Activated CD4-positive, CD25-positive, alpha-beta regulatory T cell (primary cell): ENCODE measurements at places on chromosomes 5 and 9.

GRCh38 chr5:54589786-54590185 is 72.2 kb downstream of the SNX18 start:
- DNase-seq: no peak

DNA sequence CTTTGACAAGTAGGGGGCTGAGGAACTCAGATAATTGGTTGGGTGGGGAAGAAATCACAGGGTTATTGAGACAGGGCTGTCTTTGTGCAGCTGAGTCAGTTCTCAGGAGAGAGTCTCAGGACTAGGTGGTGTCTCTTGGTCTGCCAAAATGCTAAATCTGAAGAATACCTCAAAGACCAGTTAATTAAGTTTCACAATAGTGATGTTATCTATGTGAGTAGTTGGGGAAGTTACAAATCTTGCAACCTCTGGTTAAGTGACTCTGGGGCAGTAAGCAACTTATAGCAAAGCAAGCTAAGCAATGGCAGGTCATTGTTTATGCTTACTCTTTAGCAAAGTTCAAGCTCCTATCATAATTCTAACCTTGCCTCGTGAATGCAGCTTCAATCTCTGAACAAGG is 53.6 kb downstream of the GIN1 start:
- no peak for DNase-seq

DNA sequence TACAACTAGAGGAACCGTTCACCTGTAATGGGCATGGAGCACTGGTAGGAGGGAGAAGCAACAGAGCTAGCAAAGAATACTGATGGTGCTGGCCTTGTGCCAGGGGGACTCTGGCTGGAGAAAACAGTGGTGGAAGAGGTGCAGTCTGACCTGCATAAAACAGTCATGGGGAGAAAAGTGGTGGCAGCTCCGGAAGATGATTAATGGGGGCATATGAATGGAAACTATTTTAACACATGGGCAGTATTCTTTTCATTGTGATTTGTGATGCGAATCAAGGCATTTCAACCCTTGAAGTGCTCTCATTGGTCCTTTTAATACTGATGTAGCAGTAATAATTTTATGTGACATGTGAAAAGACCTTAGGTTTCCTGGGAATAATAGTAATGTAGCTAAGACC is 219.6 kb downstream of the ADAMTS6 start:
- no peak for DNase-seq

- no peak for DNase-seq
Observed at GRCh38 chr9:35553670-35554543, 51.2 kb upstream of the TESK1 start.

GRCh38 chr5:130104895-130105688 is 200.8 kb downstream of the CHSY3 start:
- DNase-seq: no peak

- DNase-seq: no peak
Observed at GRCh38 chr5:124795829-124796228, 49.4 kb upstream of the ZNF608 start.

DNA sequence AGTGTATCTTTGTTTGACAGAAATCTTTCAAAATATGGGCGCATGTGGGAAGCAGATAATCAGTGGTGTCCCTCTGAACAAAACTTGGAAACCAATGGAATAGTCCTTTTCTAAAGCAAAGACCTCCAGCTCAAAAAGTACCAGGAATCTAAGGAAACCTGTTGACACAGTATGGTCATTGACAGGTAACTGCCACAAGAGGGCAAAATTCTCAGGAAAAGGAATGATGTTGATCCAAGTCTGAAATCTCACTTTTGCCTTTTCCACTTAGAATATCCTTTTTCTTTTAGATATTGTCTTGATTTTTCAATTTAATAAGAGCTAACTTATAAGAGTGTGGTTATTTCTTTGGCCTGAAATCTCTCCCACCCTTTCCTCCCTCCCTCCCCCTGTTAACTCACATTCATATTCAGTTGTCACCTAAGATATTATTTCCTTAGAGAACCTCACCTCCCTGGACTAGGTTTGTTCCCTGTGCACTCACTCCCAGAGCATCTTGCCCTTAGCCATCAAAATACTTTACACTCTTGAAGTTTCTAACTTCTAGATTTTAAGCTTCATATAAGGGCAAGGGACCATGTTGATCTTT is 59.0 kb upstream of the BARX1 start:
- no peak for DNase-seq

DNA sequence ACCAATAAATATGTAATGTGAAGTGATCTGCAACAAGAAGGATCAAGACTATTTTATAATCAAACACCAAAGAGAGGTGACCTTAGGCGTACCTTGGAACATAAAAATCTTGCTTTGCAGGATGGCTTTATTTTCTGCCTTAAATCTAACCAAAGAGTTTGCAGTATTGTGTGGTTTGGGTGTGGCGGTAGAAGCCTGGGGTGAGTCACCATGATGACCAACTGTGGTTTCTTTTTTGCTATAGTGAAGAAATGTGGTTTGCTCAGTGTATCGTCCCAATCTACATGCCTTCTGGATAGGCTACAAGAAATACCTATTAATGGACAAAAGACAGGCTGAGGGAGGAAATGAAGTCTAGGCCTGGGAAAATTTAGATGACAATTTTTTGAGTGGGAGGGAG is 5.1 kb upstream of the CAST start:
- peak; percentile 3 for DNase-seq

- no peak for DNase-seq
Observed at GRCh38 chr5:27832886-27833285, 794.5 kb upstream of the CDH9 start.

- DNase-seq: no peak
Observed at GRCh38 chr9:112069318-112070169, 105.6 kb downstream of the SUSD1 start.

GRCh38 chr5:21168557-21168956 is 1180.6 kb upstream of the CDH18 start:
- DNase-seq: no peak

- no peak for DNase-seq
Observed at GRCh38 chr5:59034498-59035186, 451.8 kb downstream of the RAB3C start.

- DNase-seq: no peak
Observed at GRCh38 chr9:136228107-136228875, 17.3 kb downstream of the QSOX2 start.

DNA sequence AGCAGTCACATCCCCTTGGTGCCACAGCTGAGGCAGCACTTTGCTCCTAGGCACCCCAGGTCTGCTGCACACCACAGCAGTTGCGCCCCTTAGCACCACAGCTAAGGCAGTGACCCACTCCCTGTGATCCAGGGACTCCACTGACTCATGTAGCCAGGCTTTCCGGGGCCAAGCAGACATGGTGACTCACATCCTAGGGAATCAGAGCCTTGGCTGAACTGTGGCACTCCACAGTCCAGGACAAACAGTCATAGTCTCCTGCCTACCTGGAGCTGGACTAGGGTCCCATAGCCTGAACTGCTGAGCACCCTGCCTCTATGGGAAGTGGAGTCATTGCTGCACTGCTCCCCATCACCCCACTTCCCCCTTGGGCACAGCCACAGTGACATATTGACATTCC is 338.7 kb downstream of the NPR3 start:
- DNase-seq: no peak

GRCh38 chr5:113042491-113043243 is 66.1 kb downstream of the DCP2 start:
- no peak for DNase-seq

DNA sequence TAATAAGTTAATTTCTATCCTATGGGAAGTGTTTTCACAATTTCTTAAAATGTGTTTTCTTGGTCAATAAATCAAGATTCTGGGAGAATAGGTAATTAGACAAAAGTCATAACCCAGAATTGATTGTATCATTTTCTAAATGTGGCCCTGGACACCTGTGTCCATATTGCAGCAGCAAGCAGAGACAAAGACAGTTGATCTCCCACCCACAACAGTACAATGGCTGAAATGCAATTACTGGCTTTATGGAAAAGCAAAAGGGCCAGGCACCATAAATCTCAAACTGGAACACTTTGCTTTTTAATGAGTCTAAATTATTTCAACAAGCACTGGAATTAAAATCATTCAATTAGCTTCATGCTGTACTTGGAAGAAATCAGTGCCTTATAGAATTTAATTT is 157.2 kb downstream of the ESM1 start:
- DNase-seq: no peak

- peak; percentile 62 for DNase-seq
Observed at GRCh38 chr9:133683586-133684120, 47.5 kb downstream of the DBH start.

- no peak for DNase-seq
Observed at GRCh38 chr9:109507421-109507838, 9.3 kb upstream of the PTPN3 start.

DNA sequence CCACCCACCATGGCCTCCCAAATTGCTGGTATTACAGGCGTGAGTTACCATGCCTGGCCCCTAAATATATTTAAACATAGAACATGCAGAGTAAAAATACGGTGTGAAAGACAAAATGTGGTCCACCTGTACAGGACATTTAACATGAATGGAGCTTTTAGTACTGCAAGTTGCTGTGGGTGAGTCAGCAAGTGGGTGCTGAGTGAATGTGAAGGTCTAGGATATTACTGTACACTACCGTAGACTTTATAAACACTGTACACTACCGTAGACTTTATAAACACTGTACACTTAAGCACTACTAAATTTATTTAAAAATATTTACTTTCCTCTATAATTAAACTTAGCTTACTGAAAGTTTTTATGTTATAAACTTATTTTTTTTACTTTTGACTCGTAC is 317.8 kb downstream of the PRDM9 start:
- no peak for DNase-seq

DNA sequence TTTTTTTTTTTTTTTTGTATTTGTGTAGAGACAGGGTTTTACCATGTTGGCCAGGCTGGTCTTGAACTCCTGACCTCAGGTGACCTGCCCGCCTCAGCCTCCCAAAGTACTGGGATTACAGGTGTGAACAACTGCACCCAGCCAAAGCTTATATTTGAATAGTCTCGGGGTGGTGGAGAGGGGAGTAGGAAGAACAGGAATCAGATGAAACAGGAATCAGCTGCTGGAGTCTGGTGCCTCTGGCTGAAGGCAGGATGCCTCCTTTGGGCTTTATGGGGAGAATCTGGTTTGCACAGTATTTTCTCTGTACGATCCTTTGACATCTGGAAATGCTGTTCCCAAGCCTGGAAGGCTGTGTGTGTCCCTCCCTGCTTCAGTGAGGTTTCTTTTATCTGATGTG is 10.9 kb downstream of the C5orf52 start:
- DNase-seq: no peak

DNA sequence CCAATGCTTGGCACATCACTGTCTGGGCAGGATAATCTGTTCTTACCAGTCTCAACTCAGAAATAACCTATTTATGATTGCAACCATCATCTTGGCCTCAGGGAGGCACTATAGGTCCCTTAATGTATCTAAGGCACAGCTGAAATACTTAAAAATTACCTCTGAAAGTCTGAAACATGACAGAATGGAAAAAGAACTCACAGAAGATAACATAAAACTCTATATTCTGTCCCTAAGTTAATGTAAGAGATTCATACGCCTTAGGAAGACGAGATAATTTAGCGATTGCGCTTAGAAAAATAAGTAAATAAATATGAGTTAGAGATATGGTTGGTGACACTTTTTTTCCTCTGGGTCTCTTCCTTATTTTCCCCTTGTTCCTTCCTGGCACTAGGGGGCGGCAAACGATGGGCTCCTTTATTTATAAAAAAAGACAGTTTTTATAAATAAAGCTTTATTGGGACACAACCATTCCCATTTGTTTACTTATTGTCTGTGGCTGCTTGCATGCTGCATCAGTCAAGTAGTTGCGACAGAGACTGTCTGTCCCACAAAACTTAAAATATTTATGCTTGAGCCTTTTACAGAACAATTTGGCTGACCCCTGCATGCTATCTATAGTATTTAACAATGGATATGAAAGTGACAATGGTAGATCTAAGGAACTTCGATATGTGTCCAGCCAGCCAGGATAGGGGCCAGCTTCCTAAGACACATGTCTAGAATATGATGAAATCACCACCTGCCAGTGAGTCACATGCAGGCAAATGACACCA is 79.6 kb downstream of the PDE4D start:
- DNase-seq: no peak

GRCh38 chr9:14693251-14693861 is at the start of gene ZDHHC21:
Gene ZDHHC21, minus strand, starts transcription at chr9:14693432. Its CDS starts 19,092 bp downstream, at chr9:14674340.
- peak; percentile 25 for DNase-seq

DNA sequence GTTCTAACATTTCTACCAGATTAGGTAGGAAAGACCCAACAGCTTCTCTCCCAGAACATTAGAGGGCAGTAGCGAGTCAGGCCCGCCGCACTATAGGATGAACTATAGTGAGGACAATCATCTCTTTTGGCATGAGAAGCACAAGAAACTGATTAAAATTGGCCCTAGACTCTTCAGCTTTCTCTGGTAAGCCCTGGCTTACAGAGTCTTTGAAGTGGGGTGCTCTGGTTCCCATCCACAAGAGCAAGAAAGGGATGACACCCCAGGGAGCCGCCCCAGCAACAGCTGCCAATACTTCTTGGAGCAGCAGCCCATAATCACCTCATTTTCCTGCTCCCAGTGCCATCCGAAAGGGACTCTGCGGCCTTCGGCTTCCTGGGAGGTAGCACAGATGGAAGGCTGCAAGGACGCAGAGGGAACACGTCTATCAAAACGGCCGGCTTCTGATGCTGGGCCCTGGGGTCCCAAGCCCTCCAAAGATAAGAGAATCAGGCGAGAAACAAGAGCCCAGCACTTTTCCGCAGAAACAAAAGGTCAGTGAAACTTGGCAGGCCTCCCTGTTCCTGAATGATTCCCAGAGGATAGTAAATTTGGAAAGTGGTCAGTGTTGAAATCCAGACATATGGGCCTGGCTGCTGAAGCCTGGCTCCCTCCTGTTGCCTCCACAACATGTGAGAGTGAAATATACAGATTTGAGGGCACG is 69.3 kb downstream of the HSD17B3 start:
- no peak for DNase-seq

DNA sequence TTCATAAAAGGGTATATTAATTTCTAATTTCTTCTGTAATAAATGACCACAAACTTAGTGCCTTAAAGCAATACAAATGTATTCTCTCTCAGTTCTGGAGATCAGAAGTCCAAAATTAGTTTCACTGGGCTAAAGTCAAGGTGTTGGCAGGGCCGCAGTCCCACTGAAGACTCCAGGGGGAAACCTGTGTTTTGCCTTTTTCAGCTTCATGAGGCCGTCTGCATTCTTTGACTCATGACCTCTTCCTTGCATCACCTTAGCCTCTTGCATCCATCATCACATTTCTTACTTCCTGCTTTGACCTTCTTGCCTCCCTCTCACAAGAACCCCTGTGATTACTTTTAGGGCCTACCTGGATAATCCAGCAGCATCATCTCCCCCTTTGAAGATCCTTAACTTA is 42.0 kb upstream of the ALDH1B1 start:
- DNase-seq: no peak

- no peak for DNase-seq
Observed at GRCh38 chr5:39928709-39929108, 503.9 kb upstream of the DAB2 start.

GRCh38 chr9:85172001-85172978 is 502.8 kb downstream of the NTRK2 start:
- DNase-seq: no peak

GRCh38 chr5:160467555-160468362 is 46.1 kb downstream of the PTTG1 start:
- DNase-seq: peak; percentile 58

- DNase-seq: no peak
Observed at GRCh38 chr9:95516734-95517558, at the start of gene PTCH1. Gene PTCH1, minus strand, starts transcription at chr9:95516971.
